HCT116 (cell line): ENCODE measurements at places on chromosomes 6 and 20. TPM values are rescaled to one million over a fixed set of nuclear protein-coding genes. Genes with fewer than 3 reads are reported as not detected.
A peak's percentile ranks its signal among the peaks of the same experiment; 100 is the strongest.

- no peak for DNase-seq
These were observed 27.0 kb upstream of the ECI2 start for GRCh38 chr6:4162370-4162769.

DNA sequence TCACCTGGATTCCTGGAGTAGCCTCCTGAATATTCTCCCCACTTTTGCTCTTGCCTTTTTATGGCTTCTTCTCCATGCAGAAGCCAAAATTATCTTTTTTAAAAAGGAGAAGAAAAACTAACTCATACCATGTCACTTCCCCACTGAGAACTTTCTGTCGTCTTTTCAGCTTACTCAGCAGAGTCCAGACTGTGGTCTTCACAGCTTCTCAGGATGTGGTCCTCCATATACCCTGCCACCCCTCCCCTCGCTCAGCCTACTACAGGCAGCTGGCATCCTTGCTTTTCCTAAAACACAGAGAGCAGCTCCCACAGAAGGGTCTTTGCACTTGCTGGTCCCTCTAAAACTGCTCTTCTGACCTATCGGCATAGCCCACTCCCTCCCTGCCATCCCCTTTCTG lies 89.4 kb upstream of the ISM1 start:
- DNase-seq, result no peak

- no peak for DNase-seq
These were observed 619.0 kb downstream of the DOK5 start for GRCh38 chr20:55094353-55094861.

GRCh38 chr6:168999392-168999791 lies 254.3 kb downstream of the THBS2 start:
- no peak for DNase-seq

- DNase-seq, result no peak
These were observed 54.8 kb downstream of the OPN5 start for GRCh38 chr6:47836639-47837038.

- DNase-seq, result no peak
These were observed 62.6 kb upstream of the RPS6KA2 start for GRCh38 chr6:166689687-166690086.

COL20A1 gene
- 0.34 TPM for total RNA-seq

DNA sequence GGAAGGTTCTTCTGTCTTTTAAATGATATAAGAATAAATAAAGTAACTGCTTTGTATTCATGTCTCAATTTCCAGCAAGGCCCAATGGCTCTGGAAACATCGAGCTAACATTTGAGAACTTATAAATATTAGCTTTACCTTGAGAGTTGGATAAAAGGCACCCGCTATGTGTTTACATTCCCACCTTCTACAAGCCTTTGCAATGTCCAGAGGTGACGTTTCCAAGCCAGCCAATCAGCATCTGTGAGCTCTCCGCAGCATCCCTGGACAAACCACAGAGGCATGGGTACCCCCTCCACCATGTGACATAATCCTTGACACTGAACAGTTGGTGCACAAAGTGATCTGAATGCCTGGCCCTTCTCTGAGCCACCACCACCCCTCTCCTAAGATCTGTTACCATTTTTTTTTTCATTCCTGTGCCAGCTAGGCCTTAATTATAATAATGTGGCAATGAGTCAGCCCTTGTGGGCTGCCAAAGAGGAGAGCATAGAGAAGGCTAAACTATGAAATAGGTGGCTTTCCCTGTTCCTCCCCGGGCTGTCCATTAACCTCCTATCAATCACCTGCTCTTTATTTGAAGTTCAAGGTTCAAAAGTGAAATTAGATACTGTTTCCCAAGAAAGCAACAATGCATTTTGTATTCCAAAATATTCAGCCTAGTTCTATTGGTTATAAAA lies 4.1 kb downstream of the CBLN4 start:
- no peak for DNase-seq

DNA sequence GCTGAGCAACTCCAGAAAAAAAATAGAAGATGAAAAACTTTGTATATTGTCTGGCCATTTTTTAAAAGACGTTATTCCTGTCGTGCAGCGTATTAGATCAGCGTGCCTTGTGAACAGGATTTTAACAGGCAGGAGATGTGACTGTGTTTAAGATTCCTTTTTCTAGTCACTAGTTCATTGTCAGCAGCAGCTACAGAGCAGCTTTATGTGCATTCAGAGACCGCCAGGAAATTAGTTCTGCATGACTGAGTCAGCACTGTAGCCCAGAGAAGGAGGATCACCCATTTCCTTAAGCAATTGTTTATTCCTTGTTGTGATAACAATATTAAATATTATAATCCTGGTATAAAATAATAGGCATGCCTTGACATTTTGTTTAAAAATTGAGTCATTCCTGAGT lies 75.4 kb upstream of the ADGRB3 start:
- no peak for DNase-seq

DNA sequence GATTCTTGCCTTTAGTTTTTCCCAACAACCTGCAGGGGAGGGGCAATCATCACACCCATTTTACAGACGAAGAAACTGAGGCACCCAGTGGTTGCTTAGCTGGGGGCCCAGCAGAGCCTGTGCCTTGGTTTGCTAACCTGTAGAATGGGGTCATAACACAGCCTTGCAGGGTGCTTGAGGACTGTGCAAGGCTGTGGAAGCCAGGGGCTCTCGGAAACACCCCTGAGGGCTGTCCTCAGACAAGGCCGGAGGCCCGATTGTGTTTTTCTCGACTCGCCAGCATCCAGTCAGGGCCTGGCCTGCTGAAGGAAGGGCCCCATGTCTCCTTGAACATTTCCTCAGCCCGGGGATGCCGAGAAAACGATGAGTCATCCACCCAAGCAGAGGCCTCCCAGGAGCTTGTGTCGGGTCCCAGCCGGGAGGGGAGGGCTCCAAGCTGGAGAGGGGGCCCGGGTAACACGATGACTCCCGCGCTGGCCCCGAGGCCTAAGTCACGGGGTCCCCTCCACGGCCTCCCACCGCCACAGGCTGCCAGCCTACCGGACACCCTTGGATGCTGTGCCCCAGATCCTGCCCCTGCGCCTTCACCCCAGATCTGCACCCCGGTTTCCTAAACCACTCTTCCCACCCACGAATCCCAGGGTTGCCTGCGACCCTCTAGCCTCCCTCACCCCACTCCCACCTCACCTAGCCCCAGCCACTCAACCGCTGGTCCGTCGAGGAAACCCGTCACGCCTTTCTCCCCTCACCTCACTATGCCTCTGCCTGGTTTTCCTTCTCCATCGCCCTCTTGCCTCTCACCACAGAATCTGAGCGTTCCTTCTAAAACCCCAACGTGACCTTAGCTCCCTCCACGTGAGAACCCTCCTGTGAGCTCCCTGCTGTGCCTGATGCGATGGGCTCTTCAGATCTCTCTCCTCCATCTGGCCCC lies 10.6 kb downstream of the NOL4L start:
- DNase-seq, result no peak

COL12A1 gene
- total RNA-seq, result 23.5 TPM

DNA sequence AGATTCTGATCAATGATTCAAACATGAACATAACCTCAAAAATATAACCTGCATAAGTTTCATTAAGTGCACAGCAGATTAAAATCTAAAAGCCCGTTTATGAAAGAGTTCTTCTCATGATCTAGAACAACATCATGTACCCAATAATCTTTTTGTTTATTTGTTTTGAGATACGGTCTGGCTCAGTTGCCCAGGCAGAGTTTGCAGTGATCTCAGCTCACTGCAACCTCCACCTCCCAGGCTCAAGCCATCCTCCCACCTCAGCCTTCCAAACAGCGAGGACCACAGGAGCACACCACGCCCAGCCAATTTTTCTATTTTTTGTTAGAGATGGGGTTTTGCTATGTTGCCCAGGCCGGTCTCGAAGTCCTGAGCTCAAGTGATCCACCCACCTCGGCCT lies 149.7 kb downstream of the CDK19 start:
- DNase-seq, result no peak

ZNF831 gene
- 0.15 TPM for total RNA-seq

C6orf15 gene
- not detected for total RNA-seq

GRCh38 chr20:24441661-24442060 lies 27.8 kb upstream of the SYNDIG1 start:
- DNase-seq, result no peak

GRCh38 chr6:56292505-56293181 lies 45.3 kb upstream of the COL21A1 start:
- peak; percentile 53 for DNase-seq

TFAP2D gene
- total RNA-seq, result not detected

- no peak for DNase-seq
These were observed 82.8 kb downstream of the ATRN start for GRCh38 chr20:3553663-3554062.

FKBP1C gene
- 1.6 TPM for total RNA-seq

LAMA5 gene
- 321 TPM for total RNA-seq

- DNase-seq, result peak; percentile 54
These were observed 216.2 kb downstream of the NFATC2 start for GRCh38 chr20:51326201-51326819.

DNA sequence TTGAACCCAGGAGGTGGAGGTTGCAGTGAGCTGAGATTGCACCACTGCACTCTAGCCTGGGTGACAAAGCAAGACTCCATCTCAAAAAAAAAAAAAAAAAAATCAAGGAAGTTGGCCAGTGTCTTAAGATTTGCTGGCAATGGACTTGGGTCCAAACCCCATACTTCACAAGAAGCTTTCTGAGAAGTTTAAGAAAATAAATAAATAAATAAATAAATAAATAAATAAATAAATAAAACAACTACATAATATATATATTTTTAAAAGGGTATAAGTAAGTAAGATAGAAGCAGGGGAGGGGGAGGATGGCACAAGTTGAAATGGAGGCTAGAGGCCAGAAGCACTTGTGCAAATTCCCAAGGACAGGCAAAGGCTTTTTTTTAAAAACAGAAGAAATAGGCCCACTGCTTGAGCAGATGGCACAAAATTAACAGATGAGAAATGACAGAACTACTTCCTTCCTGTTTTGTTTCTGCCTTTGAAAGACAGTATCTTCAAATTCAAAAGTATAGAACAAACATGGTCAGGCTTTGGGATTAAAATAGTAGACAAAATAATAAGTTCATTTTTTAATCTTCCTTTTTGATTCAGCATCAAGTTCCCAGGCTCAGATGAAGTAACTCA lies 287.7 kb downstream of the ALDH8A1 start:
- no peak for DNase-seq

OPN5 gene
- not detected for total RNA-seq

- no peak for DNase-seq
These were observed 11.3 kb downstream of the SERPINB9 start for GRCh38 chr6:2891768-2892170.

ACTR5 gene
- total RNA-seq, result 22.0 TPM

MLN gene
- not detected for total RNA-seq

- peak; percentile 51 for DNase-seq
These were observed 62.3 kb downstream of the TRAM2 start for GRCh38 chr6:52514514-52514913.

DNA sequence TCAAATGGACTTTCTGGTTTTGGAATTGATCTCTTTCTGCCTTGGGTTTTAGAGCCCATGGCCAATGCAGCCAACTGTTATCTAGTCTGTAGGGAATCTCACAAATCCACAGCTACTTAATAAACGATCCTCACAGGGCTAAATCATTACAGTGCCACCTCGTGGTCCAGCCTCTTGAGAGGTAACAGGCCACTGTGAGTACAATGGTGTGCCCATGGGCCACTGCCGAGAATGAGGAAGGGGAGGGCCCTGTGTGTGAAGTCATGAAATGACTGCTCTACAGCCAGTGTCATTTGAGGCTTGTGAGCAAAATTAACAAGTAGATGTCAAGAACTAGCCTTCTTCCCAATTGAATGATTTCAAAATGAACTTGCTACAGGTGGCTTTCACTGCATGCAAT lies 54.3 kb upstream of the GMPR start:
- peak; percentile 48 for DNase-seq

ADGB gene
- not detected for total RNA-seq

DNA sequence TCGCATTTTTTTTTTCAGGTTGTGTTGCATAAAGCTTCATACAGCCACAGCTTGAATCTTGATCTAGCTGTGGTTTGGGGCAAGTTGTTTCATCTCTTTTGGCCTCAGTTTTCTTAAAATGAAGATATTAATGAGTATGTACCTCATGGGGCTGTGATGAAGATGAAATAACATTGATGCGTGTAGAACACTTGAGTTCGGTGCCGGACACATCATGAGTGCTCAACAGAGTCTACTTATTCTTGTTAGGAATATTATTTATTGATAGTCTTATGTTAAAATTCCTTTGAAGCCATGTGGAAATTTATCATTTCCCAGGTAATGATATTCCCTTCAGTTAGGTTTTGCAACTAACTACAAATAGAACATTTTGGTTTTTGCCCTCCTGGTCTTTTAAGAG lies 3.4 kb downstream of the PAQR8 start:
- DNase-seq, result no peak

DNA sequence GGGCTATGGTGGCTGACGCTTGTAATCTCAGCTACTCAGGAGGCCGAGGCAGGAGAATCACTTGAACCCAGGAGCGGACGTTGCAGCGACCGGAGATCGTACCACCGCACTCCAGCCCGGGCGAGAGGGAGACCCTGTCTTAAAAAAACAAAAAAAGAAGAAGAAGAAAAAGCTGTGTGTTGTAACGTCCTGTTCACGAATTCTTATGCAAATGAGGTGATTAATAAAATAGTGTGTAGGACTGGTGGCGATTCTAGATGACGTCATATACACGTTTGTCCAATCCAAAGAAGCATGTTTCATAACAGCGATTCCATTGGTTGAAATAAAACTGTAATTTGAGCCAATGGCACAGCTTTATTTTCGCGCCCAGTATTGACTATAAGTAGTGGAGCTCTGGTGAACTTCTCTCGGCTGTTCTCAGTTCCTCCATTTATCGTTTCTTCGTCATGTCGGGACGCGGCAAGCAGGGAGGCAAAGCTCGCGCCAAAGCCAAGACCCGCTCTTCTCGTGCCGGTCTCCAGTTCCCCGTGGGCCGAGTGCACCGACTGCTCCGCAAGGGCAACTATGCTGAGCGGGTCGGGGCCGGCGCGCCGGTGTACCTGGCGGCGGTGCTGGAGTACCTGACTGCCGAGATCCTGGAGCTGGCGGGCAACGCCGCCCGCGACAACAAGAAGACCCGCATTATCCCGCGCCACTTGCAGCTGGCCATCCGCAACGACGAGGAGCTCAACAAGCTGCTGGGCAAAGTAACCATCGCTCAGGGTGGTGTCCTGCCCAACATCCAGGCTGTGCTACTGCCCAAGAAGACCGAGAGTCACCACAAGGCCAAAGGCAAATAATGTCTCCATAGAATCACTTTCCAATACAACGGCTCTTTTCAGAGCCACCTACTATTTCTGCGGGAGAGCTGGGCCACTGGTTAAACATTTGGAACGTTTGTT lies 47.0 kb downstream of the OR2B2 start:
- DNase-seq, result no peak

- DNase-seq, result no peak
These were observed 37.1 kb downstream of the QRSL1 start for GRCh38 chr6:106666282-106667021.

PDYN gene
- total RNA-seq, result not detected
